ENCODE measurements at places on chromosomes 6 and 20. TPM values are rescaled to one million over a fixed set of nuclear protein-coding genes. Genes with fewer than 3 reads are reported as not detected.

The BTNL2 gene
- not detected for polyA plus RNA-seq

The CD24 gene
- polyA plus RNA-seq = 0.82 TPM

The FAXC gene
- 0.29 TPM for polyA plus RNA-seq

The COL9A3 gene
- polyA plus RNA-seq = 0.25 TPM

The FAM184A gene
- polyA plus RNA-seq = not detected

The EPPIN gene
- not detected for polyA plus RNA-seq

The LY6G6F gene
- polyA plus RNA-seq = not detected

The DACT2 gene
- not detected for polyA plus RNA-seq

The PTPRA gene
- polyA plus RNA-seq = 37.4 TPM

The PFDN6 gene
- 9.1 TPM for polyA plus RNA-seq

The MACROD2 gene
- 2.2 TPM for polyA plus RNA-seq

The WFDC12 gene
- polyA plus RNA-seq = not detected

The APOM gene
- polyA plus RNA-seq = 5.6 TPM
